ENCODE measurements at places on chromosomes 3 and 15. TPM values are rescaled to one million over a fixed set of nuclear protein-coding genes. Genes with fewer than 3 reads are reported as not detected.

CPLX3 gene
- total RNA-seq = not detected

- no peak for DNase-seq
These were observed 515.3 kb upstream of the CFAP20DC start for GRCh38 chr3:59565125-59565524.

DNA sequence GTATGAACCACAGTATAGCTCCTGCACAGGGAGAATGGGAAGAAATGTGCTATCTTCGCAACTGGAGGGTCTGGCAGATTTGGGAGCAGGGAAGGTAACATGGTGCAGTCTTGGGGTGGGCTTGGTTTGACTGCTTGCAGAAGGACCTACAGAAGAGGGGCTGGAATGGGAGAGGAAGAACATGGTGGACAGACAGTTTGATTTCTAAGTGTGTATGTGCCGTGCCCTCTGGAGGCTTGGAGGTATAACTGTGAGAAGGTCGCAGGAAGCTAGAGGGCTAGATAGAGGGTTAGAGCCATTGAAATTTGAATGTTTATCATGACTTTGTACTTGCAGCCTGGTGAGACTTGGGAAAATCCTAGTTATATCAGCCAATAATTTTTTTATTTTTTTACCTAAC is 169.2 kb downstream of the SQOR start:
- no peak for DNase-seq

DNA sequence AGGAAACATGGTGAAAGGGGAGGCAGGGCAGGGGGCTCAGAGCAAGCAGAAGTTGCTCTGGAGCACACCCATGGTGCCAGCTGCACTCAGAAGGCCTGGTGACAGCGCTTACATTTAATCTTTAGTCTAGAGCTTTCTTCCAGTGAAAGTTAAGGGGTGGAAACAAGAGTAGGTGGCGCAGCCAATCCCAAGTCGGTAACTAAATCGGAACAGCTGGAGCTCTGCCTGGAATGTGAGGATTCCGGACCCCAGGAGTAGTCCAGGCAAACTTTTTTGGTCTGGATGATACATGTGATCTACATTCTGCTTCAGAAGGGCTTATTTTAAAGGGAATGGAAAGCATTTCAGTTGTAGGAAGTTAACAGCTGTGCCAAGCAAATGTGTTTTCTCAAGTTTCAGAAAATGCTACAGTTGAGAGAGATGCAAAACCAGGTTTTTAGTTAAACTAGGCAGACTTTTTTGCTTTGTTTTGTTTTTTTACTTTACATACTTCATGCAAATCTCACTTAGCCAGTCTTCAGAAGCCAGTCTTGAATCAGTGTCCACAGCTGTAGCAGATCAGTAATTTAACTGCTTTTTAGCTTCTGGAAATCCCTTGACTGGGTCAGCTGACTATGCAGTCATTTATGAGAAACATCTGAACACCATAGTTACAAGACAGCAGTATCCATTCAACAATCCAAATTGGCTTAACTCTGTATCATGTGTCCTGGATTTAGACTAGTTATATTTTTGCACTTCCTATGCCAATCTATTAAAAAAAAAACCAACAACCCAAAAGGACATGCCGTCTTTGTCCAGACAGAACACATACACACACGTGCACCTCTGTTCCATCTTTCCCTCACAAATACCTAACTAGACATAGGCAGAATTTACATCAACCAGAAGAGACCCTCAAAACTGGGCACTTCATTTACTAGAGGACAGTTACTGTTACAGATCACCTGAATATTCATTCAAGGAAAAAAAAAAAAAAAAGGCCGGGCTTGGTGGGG is 33.2 kb downstream of the ZNF106 start:
- DNase-seq = peak; percentile 86

DNA sequence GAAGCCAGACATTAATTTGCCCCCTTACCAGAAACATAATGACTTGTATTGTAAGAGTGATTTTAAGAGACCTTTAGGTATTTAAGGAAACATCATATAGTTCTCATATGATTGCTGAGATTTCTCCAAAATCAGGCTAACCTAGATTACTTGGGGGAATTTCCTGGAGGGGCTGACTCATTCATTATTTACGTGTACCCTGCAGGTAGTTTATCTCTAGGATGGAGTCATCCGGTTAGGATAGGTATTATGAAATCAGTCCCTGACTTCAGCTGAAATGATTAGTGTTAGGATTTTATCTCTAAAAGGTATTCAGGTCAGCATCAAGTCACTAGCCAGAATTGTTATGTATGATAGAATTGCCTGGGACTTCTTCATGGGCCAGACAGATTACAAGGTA is 97.5 kb downstream of the TCF12 start:
- no peak for DNase-seq

GRCh38 chr3:52256622-52257021 is 11.1 kb downstream of the PPM1M start:
- DNase-seq = no peak

- no peak for DNase-seq
These were observed 750 bp downstream of the PODXL2 start for GRCh38 chr3:127629467-127630403.

All from urinary bladder (tissue), 4 donors.